ENCODE measurements at places on chromosomes 4 and X. TPM values are rescaled to one million over a fixed set of nuclear protein-coding genes. Genes with fewer than 3 reads are reported as not detected.
A peak's percentile ranks its signal among the peaks of the same experiment; 100 is the strongest.

- no peaks in the 10 kb centered on the region for H3K27me3 ChIP-seq
- DNase-seq = peak; percentile 63
- H3K27ac ChIP-seq = peak overlapping the region; percentile 98
- no peaks in the 10 kb centered on the region for H3K36me3 ChIP-seq
- H3K4me3 ChIP-seq = peak overlapping the region; percentile 89
Observed at GRCh38 chr4:10117359-10118047, 904 bp upstream of the WDR1 start.

Gene SPATA4
- 0.26 TPM for total RNA-seq

DNA sequence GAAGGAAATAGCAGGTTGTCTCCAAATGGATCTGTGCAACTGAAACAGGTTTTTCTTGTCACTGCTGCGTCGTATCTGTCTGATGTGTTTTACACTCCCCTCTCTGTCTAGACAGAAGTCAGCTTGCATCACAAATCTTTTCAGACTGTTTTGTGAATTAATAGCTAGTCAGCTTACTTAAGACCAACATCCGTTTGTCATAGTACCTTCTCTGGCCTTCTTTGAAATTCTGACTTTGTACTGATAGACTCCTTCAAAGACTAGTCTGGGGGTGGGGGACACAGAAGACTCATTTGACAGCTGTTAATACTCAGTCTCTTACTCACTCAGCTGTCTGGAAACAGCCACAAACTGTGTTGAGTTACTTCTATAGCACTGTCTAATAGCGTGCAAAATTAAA lies 197.8 kb downstream of the PALLD start:
- H3K36me3 ChIP-seq = no peaks in the 10 kb centered on the region
- H3K4me1 ChIP-seq = peaks cover 6% of the 10 kb centered on the region
- H3K4me3 ChIP-seq = no peak overlapping the region
- no peaks in the 10 kb centered on the region for H3K27me3 ChIP-seq
- H3K27ac ChIP-seq = no peak overlapping the region

- peak overlapping the region; percentile 95 for H3K4me3 ChIP-seq
- no peak for DNase-seq
- no peaks in the 10 kb centered on the region for H3K27me3 ChIP-seq
- peak overlapping the region; percentile 94 for H3K27ac ChIP-seq
- H3K4me1 ChIP-seq = peaks cover 6% of the 10 kb centered on the region
Observed at GRCh38 chr4:82429728-82430192, 502 bp downstream of the HNRNPDL start.

- no peak overlapping the region for H3K4me3 ChIP-seq
- no peaks in the 10 kb centered on the region for H3K36me3 ChIP-seq
- peaks cover 5% of the 10 kb centered on the region for H3K4me1 ChIP-seq
Observed at GRCh38 chr4:84957514-84958420, 8.7 kb downstream of the WDFY3 start.

Gene SLC16A2
- 41.4 TPM for total RNA-seq

- no peaks in the 10 kb centered on the region for H3K4me1 ChIP-seq
- no peak for DNase-seq
- H3K4me3 ChIP-seq = no peak overlapping the region
- H3K36me3 ChIP-seq = no peaks in the 10 kb centered on the region
- no peaks in the 10 kb centered on the region for H3K27me3 ChIP-seq
Observed at GRCh38 chr4:188262464-188262863, 123.2 kb downstream of the TRIML1 start.

DNA sequence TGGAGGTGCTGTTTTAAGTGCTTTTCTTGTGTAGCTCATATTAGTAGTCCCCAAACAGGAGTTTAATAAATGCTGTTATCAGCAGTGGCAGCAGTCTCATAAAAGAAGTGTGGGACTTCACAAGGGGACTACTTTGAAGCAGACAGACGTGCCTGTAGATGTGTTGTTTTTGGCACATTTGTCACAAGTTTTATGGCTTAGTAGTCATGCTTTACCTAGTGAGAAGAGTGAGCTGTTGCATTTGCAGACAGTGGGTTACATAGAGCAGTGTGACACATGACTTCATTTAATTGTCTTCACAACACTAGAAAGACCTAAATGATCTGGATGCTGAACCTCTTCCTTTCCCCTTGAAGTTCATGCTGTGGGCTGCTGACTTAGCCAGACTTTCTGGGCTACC lies 149.5 kb upstream of the MBNL3 start:
- no peak overlapping the region for H3K4me3 ChIP-seq
- H3K27me3 ChIP-seq = no peaks in the 10 kb centered on the region
- H3K36me3 ChIP-seq = no peaks in the 10 kb centered on the region
- no peak for DNase-seq
- no peak overlapping the region for H3K27ac ChIP-seq
- no peaks in the 10 kb centered on the region for H3K4me1 ChIP-seq

Data from ovary (tissue), 10 donors.